ENCODE measurements at places on chromosomes 1 and 21.
A peak's percentile ranks its signal among the peaks of the same experiment; 100 is the strongest.

DNA sequence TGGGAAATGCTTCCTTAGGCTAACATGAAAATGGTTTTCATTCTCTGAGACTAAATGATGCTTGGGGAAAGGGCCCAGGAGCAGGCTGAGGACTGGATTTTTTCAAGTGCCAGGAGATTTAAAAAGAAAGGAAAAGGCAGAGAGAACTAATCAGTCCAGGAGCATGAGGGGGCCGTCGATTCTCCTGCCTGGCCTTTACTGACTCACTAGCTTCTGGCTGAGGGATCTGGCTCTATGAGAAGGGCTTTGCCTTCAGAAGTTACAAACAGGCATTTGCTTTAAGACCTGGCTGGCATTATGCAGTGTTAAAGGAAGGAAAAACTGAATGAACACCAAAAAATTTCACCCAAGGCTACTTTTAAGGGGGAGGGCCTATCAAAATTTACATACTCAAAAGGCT, 359.2 kb downstream of the PBX1 start:
- no peak for DNase-seq

GRCh38 chr1:168379104-168379860, 98.6 kb downstream of the TBX19 start:
- DNase-seq = no peak

GRCh38 chr21:35398346-35398982, 349.4 kb upstream of the RUNX1 start:
- DNase-seq = no peak

- no peak for DNase-seq
Measured at GRCh38 chr1:204836856-204837255, 33.8 kb upstream of the NFASC start.

GRCh38 chr21:36386031-36386642, 945 bp downstream of the CHAF1B start:
- DNase-seq = no peak

GRCh38 chr1:204348242-204348641, 11.5 kb downstream of the PLEKHA6 start:
- DNase-seq = no peak

GRCh38 chr1:3367376-3367775, 87.1 kb upstream of the ARHGEF16 start:
- DNase-seq = no peak

- no peak for DNase-seq
Measured at GRCh38 chr1:31366796-31367195, 6.1 kb downstream of the FABP3 start.

DNA sequence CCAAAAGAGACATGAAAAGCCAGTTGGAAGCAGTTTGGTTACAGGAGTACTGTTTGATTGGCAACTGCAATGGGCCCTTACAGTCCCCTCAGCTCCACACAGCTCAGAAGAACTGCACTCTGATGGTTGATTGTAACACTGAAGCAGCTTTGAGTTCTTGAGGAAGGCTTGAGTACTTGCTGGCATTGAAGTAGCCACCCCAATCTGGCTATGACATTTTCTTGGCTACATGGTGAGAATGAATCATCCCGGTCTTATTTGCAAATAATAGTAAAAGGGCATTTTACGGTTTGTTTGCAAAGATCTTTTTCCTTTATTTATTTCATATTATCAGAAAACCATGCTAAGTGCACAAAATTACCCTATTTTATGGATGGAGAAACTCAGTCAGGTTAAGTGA, 159.7 kb upstream of the BEND5 start:
- DNase-seq = no peak

GRCh38 chr1:18974606-18975005, 18.1 kb upstream of the IFFO2 start:
- DNase-seq = no peak

- DNase-seq = no peak
Measured at GRCh38 chr1:69568421-69569174, 876 bp downstream of the LRRC7 start.

GRCh38 chr1:177800400-177801088, 169.3 kb downstream of the SEC16B start:
- no peak for DNase-seq

DNA sequence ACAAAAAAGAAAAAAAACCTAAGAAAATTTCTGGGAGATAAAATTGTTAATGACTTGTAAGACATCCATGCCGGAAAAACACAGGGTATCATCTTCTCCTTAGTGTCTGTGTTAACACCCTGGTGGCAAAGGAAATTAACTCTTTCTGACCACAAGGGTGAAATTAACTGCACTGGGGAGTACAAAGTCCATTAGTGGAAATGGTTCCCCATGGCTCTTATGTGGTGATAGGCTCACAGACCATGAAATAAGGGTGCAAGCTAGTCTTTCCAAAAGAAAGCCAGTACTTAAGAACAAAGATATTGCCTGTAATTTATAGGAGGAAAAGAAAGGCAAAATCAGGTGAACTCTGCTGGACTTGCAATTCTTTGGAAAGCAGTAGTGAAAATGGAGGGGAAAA, 185.4 kb downstream of the LRRIQ3 start:
- DNase-seq = no peak

GRCh38 chr1:82044111-82044510, 243.4 kb downstream of the ADGRL2 start:
- no peak for DNase-seq

- no peak for DNase-seq
Measured at GRCh38 chr1:2541619-2542245, 11.7 kb upstream of the HES5 start.

GRCh38 chr1:59880735-59881134, 45.8 kb downstream of the CYP2J2 start:
- DNase-seq = no peak

DNA sequence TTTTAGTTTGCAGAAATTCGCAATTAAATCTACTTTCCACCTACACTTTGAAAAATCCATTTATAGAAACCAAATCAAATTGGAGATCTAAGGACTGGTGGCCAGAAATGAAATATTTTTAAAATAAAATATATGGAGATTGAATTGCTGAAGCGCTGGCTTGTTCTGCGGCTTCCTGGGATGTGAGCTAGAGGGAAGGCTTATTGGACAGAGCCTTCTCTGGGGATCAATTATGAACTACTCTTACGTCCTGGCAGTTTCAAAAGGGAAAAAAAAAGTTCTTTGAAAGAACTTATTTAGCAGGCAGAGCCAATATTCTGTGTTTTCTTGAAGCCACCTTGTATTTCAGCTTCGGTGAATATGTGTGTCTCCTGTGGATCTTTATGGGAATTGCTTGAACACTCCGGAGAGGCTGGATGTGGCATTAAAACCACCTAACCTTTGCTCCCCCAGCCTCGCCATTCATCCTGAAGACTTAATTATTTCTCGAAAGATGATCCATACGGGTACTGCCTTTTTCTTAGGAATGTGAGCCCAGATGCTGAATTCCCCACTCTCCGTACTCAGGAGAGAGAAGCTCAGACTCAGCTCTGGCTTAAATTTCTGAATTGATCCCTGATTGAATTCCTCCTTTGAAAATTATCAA, 478.9 kb upstream of the VAMP3 start:
- DNase-seq = no peak

GRCh38 chr1:190168116-190168892, 309.4 kb downstream of the BRINP3 start:
- no peak for DNase-seq

- DNase-seq = no peak
Measured at GRCh38 chr1:243740255-243740999, 109.6 kb downstream of the AKT3 start.

DNA sequence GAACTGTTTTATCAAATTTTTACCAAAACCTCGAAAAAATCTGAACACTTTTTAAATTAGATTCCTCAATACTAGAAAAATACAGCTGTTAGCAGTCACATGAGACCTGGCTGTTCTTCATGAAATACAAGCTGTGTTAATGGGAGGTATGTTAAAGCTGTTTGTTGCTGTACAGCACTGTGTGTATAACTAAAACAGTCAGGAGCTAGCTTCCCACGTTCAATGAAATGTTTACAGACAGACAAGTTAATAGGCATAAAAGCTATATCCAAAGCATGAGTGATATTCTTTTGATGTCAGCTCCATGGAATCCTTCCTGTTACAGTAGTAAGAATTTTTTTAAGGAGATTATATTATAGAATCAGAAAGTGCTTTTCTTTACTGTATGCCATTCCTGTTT, 223.2 kb upstream of the FOXD3 start:
- DNase-seq = no peak

DNA sequence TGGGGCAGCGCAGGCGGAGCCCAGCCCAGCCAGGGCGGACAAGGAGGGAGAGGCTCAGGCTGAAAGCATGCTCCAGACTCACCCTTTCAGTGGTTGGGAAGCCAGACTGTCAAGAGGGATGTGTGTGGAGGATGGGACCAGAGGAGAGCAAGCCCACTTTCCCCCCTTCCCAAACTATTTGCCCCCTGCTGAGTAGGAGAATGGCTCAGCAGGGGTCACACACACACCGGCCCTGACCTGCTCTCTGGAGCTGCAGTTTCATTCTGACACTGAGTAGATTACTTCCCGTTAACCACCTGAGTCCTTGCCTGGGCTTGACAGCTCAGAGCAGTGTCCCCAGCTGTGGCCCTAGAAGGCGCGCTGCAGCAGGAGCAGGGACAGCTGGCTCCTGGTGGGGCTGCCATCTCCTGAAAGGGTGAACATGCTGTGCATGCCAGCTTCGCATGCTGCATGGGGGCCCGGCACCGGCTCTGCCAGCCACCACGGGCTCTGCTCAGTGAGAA, 51.6 kb upstream of the CNTN2 start:
- DNase-seq = no peak

- no peak for DNase-seq
Measured at GRCh38 chr1:245575710-245576109, 420.9 kb downstream of the KIF26B start.

DNA sequence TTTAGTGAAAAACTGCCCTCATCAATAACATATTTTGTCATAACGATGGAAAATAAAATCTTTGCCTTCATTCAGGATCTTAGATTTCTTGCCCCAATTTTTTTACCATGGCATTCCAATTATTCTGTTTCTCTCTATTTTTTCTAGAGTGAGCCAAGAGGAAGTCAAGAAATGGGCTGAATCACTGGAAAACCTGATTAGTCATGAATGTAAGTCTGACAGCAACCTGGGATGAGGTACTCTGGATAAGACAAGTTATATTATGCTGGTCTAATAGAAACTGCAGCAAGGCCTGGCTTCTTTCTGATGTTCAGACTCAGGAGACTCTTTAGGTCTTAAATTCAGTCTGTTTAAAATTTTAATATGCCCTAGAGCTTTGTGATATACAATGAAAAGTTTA, 3.5 kb downstream of the RGS4 start:
- no peak for DNase-seq

GRCh38 chr1:62962901-62963776, 179.2 kb downstream of the ATG4C start:
- DNase-seq = peak; percentile 4

GRCh38 chr1:10057343-10057742, 24.6 kb downstream of the UBE4B start:
- DNase-seq = no peak

- DNase-seq = no peak
Measured at GRCh38 chr1:38746402-38746935, 113.1 kb downstream of the RRAGC start.
